ENCODE measurements at places on chromosomes 1 and 21.

DNA sequence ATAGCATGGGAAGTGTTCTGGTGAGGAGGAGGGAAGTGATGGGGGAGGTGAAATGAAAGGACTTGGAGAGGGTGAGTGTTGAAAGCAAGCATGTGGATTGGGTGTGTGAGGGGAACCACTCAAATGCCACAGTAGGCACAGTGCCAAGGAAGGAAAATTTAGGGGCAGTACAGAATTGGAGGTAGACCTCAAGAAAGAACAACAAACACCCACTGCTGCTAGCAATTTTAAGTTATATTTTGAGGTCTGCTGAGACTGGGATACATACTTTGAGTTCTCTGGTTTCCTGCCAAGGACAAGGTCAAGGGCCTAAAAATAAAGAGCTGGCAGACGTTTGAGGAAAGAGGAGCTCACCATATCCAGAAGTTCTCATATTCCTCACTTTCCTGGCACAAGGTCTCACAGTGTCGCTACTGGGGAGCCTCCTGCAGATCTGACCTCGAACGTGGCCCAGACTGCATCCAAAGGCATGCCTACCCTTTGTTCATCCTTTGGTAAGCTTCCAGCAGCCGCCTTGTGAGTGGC is 104.0 kb downstream of the BRINP2 start:
- no peak for DNase-seq

DNA sequence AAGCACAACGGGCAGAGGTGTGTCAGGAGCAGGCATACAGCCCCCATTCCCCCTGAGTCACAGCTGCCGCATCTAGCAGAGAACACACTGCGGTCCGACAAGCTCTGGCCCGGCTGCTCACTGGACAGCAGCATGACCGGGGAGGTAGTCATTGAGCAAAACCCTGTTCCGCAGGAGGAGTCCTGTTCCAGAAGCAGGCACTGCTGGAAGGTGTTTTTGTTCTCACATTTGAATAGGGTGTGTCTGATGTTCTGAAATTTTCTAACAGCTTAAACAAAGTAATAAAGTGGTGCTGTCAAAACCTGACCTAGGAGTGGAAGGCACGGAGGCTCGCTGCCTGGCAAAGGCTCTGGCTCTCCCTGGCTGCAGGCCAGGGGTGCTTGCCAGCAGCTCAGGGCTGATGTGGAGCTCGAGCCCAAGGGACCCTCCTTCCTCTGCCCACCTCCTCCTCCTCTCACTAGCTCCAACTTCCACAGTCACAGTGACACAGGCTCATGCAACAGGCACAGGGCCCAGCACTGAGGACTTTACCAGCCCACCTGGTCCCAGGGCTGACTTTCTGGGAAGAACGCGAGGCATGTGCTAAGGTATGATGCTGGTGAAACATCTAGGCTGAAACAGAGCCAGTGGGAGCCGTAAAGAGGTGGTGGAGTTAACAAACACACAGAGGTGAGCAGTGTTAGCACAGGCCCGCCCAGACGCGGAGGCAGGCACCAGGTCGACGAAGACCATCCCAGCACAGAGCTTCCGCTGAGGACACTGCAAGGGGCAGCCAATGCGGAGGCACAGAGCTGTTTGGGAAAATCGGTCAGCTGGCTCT is 118.6 kb upstream of the IFFO2 start:
- DNase-seq: no peak

- no peak for DNase-seq
Measured at GRCh38 chr1:97210307-97210706, 488.7 kb downstream of the PTBP2 start.

- no peak for DNase-seq
Measured at GRCh38 chr21:15775291-15775690, 45.5 kb downstream of the USP25 start.

GRCh38 chr21:39441502-39442475 is 3.8 kb downstream of the LCA5L start:
- no peak for DNase-seq

DNA sequence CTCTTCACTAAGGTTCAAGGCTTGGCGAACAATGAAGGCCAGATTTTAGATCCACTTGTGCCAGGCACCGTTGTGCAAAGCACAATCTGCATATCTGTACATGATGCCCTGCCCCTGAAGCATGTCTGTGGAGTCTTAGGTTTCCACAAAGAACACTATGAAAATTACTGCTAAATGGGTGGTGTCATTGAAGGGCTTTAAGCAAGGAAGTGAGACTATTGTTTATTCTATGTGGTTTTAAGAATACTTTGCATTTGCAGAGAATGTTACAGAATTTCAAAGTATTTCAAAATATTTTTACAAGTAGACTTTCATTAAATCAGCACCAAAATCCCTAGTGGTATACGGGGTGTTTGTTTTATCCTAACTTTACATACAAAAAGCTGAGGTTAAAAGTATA is 8.8 kb downstream of the TSEN15 start:
- no peak for DNase-seq

- no peak for DNase-seq
Measured at GRCh38 chr1:208054485-208054884, 143.6 kb upstream of the CD34 start.

- DNase-seq: no peak
Measured at GRCh38 chr1:3586986-3587759, 24.1 kb downstream of the MEGF6 start.

DNA sequence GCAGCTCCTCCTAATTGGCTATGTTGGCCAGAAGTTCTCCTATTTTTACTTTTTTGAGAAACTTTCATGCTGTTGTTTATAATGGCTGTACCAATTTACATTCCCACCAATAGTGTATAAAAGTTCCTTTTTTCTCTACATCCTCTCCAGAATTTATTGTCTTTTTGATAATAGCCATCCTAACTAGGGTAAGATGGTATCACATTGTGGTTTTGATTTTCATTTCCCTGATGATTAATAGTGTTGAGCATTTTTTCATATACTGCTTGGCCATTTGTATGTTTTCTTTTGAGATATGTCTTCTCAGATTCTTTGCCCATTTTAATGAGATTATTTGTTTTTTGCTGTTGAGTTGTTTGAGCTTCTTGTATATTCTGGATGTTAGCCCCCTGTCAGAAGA is 46.8 kb downstream of the NTMT2 start:
- no peak for DNase-seq

GRCh38 chr1:96979304-96980268 is 258.0 kb downstream of the PTBP2 start:
- DNase-seq: no peak

- DNase-seq: no peak
Measured at GRCh38 chr1:248834343-248834940, 3.6 kb upstream of the ZNF672 start.

- no peak for DNase-seq
Measured at GRCh38 chr1:42541104-42541503, 78.0 kb downstream of the CCDC30 start.

DNA sequence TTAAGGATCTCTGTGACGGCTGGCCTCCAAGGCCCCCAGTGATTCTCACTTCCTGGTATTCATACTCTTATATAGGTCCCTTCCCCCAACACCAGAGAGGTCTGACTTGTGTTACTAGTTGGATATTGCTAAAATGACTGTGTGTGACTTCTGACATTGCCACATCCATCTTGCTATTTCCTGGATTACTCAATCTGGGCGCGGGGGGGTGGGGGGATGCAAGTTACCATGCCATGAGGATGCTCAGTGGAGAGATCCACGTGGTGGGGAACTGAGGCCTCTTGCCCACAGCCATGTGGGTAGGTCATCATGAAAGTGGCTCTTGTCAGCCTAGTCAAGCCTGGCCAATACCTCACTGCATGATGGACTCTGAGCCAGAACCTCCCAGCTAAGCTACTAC is 117.0 kb downstream of the UBE2U start:
- no peak for DNase-seq

DNA sequence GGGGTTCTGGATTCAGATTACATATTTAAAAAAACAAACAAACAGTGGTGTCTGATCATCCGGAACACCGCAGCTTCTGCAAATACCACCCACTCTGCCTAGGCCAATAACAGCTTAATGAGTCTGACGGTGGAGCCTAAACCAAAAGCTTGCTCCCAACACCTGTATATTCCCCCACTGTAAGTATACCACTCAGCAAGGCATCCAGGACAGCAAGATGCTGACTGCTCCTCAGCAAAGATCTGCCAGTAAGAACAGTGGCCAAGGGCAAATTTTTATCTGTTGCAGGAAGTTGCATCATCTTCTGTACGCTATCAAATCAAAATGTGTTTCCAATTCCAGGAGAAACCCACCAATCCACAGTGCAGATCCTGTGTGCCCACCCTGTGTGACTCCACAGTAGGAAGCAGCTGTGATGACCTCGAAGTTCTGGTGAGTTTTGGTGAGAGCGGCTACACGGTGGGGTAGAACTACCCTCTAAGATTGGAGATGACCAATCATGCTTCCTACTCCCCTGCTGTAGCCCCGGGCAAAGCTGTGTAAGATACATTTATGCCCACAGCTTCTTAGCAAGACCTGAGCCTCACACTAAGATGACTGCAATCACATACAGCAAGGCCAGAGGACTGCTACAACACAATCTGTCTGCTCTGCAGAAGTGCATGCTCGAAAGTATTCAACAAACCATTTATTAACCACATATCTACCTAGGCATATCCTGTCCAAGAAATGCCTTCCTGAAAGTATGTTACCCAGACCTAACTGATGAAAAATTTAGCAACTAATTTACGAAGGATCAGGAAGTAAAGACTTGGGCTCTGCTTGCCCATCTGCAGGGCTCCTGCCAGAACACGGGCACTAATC is 30.5 kb downstream of the SIPA1L2 start:
- DNase-seq: no peak

DNA sequence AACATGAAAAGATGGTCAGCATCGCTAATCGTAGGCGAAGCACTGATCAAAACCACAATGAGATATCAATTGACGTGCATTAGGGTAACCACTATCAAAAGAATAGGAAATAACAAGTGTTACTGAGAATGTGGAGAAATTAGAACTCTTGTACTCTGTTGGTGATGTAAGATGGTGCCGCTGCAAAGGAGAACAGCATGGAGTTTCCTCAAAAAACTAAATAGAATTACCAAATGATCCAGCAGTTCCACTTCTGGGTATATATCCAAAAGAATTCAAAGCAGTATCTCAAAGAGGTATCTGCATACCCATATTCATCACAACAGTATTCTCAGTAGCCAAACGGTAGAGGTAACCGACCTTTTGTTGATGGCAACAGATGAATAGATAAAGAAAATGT is 8.3 kb upstream of the CD101 start:
- DNase-seq: no peak

- no peak for DNase-seq
Measured at GRCh38 chr1:40308036-40308727, 8.9 kb downstream of the COL9A2 start.

- no peak for DNase-seq
Measured at GRCh38 chr1:151809290-151809984, 4.2 kb upstream of the LINGO4 start.

DNA sequence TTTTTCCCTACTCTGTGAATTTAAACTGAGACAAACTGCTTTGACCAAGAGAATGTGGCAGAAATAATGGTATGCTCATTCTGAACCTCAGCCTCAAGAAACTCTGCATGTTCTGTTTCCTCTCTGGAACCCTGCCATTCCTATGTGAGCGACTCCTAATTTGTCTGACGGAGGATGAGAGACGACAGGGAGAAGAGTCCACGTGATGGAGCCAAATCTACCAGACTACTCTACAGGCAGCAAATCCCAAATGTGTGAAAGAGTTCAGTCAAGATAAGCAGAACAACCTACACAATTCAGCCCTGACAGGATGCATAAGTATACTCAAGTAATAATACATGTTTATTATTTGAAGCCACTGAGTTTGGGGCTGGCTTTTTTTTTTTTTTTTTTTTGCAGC is 153.5 kb downstream of the DPYD start:
- no peak for DNase-seq

GRCh38 chr1:51415963-51416362 is 85.6 kb upstream of the TTC39A start:
- DNase-seq: no peak

GRCh38 chr1:64995316-64995715 is 29.0 kb upstream of the JAK1 start:
- no peak for DNase-seq

- DNase-seq: no peak
Measured at GRCh38 chr1:96104906-96105305, 616.7 kb upstream of the PTBP2 start.

DNA sequence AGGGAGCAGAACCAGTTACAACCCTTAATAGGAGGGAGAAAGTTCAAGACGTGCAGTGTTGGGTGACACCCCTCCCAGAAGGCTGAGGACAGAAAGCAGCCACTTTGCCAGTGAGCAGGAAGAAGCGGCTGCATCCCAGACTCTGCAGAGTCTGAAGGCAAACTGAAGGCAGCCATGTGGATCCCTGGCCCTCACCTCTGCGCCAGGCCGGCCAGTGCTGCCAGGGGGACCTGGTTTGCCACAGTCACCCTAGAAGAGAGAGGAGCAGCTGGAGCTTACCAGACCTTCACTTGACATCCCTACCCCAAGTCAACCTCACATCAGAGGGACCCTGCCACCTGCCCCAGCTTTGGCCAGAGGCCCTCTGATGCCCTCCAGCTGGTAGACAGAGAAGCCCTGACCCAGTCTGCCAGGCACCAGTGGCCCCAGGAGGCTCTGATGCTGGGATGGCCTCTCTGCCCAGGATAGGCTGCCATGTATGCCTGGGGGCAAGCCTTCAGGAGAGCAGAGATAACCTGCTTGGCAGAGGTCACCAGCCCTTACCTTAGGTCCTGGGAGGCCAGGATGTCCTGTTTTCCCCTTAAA is 16.3 kb upstream of the PEF1 start:
- DNase-seq: no peak

GRCh38 chr1:114833421-114833820 is 21.2 kb upstream of the SYCP1 start:
- no peak for DNase-seq

DNA sequence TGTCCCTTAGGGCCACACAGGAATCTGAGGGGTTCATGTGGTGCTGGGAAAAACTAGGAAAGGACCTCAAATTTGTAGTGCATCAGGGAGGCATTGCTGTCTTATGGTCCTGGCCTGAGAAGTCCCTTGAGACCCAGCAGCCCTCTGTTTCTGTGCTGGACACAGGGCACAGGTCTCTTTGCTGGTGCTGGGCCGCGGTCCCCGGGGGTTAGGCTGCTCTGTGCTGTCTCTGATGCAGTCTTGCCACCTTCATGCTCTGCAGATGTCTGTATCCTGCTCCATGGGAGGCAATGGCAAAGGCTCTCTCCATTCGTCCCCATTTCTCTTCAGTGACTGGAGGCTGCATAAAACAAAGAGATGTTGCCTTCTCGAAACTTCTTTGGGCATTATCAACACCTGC is 13.0 kb downstream of the EDARADD start:
- no peak for DNase-seq

- DNase-seq: no peak
Measured at GRCh38 chr1:3759164-3759563, 6.9 kb downstream of the CCDC27 start.

DNA sequence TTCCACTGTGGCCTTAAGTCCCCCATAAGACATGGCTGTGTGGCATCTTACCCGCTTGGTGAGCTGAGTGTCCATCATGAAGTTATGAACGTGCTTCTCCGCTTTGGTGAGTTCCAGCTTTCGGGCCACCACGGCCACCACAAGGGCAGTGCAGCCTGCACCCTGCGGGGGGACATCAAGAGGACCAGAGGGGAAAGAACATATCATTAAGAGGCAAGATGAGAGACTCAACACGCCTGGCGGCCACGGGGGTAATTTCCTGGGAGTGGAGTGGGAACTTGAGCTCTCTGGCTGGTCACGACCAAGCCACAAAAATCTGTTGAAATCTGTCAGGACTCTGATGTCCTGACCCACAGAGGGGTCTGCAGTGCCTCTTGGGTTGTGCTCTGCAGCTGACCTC is 117.9 kb upstream of the ADAR start:
- no peak for DNase-seq

- DNase-seq: no peak
Measured at GRCh38 chr1:192807211-192808162, 1.4 kb upstream of the RGS2 start.

- DNase-seq: no peak
Measured at GRCh38 chr1:70718086-70718630, 307.1 kb downstream of the CTH start.
